Left lobe of liver (tissue), 2 donors: ENCODE measurements at places on chromosomes 12 and 14. TPM values are rescaled to one million over a fixed set of nuclear protein-coding genes. Genes with fewer than 3 reads are reported as not detected.

DNA sequence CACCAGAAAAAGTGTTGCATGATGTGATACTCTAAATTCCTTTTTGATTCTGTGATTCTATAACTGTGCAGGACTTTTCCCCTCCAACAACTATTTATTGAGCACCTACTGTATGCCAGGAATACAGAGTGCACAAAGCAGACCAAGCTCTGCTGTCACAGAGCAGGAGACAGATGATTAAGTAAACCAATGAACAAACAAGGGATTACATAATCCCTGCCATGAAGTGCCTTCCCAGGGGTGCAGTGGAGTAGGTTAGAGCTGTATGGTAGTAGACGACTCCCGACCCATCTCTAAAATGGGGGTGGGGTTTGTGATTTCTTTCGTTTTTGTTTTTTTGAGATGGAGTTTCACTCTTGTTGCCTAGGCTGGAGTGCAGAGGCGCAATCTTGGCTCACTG lies 213.9 kb downstream of the TBX5 start:
- no peak for DNase-seq

DNA sequence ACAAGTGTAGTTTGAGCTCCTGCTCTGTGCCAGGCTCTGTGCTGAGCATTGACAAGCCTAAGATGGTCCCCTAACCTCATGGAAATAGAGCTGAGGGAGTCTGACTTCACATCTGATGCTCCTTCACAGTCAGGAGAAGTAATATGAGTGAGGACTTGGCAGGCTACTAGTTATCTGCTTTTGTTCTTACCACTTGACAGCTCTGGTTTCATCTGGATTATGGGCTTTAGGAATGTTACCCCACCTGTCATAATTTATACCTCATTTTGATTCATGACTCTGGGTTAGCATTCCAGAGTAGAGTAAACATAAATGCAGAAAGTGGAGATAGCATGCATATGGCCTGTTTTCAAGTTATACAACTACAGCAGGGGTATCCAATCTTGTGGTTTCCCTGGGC lies 40.5 kb downstream of the ATP6V1D start:
- no peak for DNase-seq

DNA sequence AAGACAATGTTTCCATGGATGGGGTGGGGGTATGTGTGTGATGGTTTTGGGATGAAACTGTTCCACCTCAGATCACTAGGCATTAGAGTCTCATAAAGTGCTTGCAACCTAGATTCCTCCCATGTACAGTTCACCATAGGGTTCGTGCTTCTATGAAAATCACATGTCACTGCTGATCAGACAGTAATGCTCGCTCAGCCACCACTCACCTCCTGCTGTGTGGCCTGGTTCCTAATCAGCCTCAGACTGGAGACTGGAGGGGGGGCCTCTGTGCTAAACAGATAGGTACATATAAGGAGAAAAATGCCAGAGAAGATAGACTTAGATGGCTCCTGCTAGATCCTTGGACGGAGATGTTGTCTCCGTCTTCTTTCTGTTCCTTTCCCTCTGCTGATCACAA lies 1296.9 kb upstream of the SEL1L start:
- DNase-seq: no peak

DNA sequence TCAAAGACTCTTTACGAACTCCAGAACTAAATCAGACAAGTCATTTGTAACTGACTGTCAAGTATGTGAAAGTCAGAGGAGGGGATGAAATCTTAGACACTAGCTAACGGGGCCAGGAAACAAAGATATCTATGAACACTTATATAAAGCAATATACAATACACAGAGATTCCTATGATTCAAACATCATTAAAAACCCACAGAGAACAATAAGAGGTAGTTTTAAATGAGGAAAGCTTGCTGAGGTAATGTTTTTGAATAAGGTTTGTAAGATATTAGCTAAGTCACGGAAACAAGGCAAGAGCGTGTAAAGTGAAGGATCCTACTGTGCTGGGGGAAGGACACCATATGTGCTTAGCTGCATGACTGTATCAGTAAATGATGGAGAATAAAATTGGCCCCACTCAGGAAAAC lies 36.7 kb downstream of the SAV1 start:
- no peak for DNase-seq

DNA sequence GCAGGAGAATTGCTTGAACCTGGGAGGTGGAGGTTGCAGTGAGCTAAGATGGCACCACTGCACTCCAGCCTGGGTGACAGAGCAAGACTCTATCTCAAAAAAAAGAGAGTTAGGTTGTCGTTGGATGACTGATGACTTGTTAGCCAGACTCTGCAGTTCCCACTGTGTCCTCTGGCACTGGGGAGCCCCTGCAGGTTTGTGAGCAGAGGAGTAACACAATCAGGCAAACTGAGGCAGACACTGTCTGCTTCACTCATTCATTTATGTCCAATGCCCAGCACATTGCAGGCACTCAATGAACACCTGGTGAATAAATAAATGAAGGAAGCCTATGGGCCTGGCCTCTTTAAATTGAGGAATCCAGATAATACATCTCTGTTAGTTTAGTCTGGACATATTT lies 41.2 kb upstream of the BCL11B start:
- DNase-seq: no peak

DNA sequence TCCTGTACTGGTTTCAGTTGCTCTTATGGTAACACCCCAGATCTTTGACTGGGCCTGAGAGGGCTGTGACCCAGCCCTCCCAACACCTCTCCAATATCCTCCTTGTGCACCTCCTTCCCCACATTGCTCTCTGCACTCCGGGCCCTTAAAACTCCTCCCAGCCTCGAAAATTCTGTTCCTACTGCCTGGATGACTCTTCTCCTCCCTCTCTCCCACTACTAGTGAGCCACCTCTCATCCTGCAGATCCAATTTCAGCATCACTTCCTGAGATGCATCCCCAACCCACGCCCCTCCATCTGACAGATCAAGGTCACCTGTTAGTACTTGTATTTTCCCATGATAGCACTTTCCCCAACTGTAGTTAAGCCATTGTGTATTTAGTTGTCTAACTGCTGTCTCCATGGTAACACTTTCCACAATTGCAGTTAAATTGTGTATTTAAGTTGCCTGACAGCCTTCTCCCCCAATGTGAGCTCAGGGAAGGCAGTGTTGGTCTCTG lies 11.5 kb upstream of the NT5DC3 start:
- DNase-seq: no peak

GRCh38 chr14:24273422-24273998 lies 2.1 kb upstream of the RABGGTA start:
- DNase-seq: no peak

COX8C gene
- not detected for total RNA-seq
